ENCODE measurements at places on chromosomes 5 and 9. TPM values are rescaled to one million over a fixed set of nuclear protein-coding genes. Genes with fewer than 3 reads are reported as not detected.

GRCh38 chr5:102289251-102289899 is 6.7 kb downstream of the SLCO4C1 start:
- H3K27ac ChIP-seq = no peak overlapping the region
- H3K36me3 ChIP-seq = no peaks in the 10 kb centered on the region
- no peak for DNase-seq

GRCh38 chr5:109678447-109678846 is 11.3 kb upstream of the MAN2A1 start:
- no peak for DNase-seq
- no peak overlapping the region for H3K27ac ChIP-seq
- H3K4me1 ChIP-seq = no peaks in the 10 kb centered on the region
- H3K4me3 ChIP-seq = no peak overlapping the region

DNA sequence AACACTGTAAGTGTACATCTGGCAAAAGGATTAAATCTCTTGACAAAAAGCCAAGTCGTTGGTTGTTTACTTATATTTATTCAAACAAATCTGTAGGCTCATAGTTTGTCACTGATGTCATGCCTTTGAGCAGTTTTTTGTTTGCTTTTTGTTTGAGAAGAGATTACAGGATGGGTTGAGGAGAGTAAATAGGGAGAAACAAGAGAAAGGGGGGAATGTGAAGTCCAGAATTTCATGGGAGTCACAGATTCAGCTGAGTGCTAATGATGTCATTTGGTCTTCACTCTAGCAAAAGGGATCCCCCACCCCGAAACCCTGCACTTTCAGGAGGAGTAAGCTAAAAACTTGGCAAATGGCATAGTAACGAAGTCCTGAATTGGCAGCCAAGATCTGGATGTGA is 337.4 kb downstream of the GLIS3 start:
- no peak overlapping the region for H3K4me3 ChIP-seq
- no peaks in the 10 kb centered on the region for H3K36me3 ChIP-seq
- H3K27me3 ChIP-seq = no peaks in the 10 kb centered on the region
- peaks cover 10% of the 10 kb centered on the region for H3K4me1 ChIP-seq
- no peak overlapping the region for H3K27ac ChIP-seq
- no peak for DNase-seq

The KCNN2 gene
- total RNA-seq = 2.5 TPM

DNA sequence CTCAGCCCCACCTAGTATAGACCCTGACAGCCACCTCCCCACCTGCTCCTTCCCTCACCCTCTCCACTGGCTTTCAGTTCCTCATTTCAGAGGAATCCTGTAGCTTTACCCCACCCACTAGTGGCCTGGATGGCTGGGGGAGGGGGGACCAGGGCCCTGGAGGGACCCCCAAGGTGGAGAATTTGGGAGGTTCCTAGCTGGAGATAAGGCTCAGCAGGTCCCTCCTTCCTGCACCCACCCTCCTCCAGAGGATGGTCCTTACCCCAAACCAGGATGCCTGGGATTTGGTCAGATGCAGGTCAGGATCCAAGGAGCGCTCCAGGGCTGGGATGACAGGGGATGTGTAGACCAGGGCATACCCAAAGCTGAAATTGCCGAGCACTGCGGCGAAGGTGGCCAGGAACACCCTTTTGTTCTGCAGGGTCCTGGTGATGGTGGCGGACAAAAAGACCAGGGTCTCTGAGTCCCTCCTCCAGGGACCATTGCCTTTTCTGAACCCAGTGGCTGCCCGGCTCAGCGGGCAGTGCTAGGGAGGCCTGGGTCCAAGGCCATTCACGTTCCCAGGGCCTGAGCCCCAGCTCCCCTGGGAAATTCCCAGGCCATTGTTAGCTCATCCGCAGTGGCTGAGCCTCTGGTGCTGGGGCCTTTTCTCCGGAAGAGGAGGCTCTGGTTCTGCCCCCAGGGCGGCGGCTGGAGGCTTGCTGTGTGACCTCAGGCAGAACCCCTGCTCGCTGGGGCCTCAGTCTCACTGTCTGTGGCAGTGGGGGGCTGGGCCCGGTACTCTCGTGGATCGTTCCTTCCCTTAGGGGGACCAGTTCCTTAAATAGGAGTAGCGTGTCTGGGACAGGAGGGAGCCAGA is 678 bp downstream of the SLC2A6 start:
- no peaks in the 10 kb centered on the region for H3K36me3 ChIP-seq
- no peak overlapping the region for H3K27ac ChIP-seq
- peaks cover 13% of the 10 kb centered on the region for H3K4me1 ChIP-seq
- peaks cover 3% of the 10 kb centered on the region for H3K27me3 ChIP-seq
- H3K4me3 ChIP-seq = peak overlapping the region; percentile 41

DNA sequence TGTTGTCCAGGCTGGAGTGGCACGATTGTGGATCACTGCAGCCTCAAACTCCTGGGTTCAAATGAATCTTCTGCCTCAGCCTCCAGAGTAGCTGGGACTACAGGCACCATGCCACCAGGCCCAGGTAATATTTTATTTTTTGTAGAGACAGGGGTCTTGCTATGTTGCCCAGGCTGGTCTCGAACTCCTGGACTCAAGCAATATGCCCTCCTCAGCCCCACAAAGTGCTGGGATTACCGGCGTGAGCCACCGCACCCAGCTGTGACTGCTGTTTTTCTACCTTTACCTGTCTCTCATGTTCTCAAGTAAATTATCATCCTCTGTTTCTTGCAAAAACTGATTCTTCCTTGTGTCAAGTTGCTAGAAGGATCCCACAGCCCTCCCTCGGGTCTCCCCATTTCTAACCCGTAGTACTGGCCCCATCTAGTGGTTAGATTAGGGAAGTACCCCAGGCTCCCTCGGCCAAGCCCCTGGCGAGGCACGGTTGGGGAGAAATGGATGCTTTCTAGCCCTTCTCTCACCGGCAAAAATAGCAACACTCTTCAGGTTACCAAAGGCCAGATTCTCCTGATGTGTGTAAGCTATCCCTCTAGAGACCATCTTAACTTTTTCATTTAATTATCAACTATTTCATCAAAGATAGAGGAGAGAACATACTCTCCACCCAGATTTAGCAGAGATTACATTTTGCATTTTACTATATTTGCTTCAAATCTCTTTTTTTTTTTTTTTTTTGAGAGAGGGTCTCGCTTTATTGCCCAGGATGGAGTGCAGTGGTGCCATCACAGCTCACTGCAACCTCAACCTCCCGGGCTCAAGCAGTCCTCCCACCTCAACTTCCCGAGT is 19.2 kb upstream of the TOR1B start:
- H3K4me1 ChIP-seq = no peaks in the 10 kb centered on the region
- DNase-seq = peak; percentile 85
- no peaks in the 10 kb centered on the region for H3K36me3 ChIP-seq
- no peak overlapping the region for H3K27ac ChIP-seq
- no peaks in the 10 kb centered on the region for H3K27me3 ChIP-seq
- H3K4me3 ChIP-seq = no peak overlapping the region

DNA sequence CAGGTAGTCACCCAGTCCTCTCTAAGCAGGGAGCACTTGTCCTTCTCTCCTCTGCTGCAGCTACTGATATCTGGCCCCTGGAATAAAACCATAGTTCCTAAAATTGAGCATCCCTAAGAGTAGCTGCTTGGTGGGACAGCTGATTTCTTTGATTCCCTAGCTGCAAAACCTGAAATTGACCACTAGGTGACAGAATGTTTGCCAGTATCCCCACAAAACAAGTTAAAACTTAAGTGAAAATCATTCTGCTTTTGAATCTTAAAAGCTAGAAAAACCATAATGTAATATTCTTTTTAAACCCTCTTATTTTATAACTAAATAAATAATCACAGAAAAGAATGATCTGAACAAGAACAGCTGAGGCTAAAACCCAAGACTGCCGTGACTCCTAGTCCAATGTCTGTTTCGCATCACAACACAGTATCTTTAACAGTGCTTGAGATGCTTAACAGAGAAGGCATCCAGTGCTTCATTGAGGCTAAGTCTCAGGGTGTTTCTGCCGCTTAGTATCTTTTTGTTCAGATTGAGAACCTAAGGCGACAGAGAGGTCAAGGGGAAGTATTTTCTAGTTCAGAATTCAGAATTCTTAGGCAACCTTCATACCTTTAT is 24.4 kb upstream of the TAL2 start:
- H3K27me3 ChIP-seq = no peaks in the 10 kb centered on the region
- H3K4me3 ChIP-seq = no peak overlapping the region
- no peaks in the 10 kb centered on the region for H3K4me1 ChIP-seq
- no peak overlapping the region for H3K27ac ChIP-seq

- no peaks in the 10 kb centered on the region for H3K4me1 ChIP-seq
- no peaks in the 10 kb centered on the region for H3K36me3 ChIP-seq
- no peak overlapping the region for H3K27ac ChIP-seq
- H3K4me3 ChIP-seq = no peak overlapping the region
- H3K27me3 ChIP-seq = no peaks in the 10 kb centered on the region
Measured at GRCh38 chr5:31090467-31090866, 103.0 kb upstream of the CDH6 start.

GRCh38 chr9:112194969-112195431 is 19.9 kb upstream of the SUSD1 start:
- DNase-seq = no peak
- H3K27me3 ChIP-seq = no peaks in the 10 kb centered on the region
- H3K4me1 ChIP-seq = no peaks in the 10 kb centered on the region

DNA sequence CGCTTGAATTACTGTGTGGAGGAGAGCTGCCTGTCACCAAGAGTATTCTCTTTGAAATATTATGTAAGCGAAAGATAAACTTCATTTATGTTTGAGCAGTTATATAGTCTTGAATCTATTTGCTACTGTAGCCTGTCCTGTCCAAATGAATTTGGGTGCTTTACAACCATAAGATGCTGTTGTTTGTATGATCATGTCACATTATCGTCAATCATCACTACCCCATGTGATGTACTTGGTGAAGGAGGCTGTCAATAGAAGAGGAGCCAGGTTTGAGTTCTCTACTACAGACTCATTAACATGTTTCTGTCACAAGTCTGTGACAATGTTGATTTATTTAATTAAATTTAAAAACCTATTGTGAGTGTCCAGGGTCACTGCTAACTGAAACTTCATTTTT is 403.3 kb upstream of the MEF2C start:
- H3K27me3 ChIP-seq = no peaks in the 10 kb centered on the region
- no peaks in the 10 kb centered on the region for H3K4me1 ChIP-seq
- no peak overlapping the region for H3K4me3 ChIP-seq
- H3K27ac ChIP-seq = no peak overlapping the region

DNA sequence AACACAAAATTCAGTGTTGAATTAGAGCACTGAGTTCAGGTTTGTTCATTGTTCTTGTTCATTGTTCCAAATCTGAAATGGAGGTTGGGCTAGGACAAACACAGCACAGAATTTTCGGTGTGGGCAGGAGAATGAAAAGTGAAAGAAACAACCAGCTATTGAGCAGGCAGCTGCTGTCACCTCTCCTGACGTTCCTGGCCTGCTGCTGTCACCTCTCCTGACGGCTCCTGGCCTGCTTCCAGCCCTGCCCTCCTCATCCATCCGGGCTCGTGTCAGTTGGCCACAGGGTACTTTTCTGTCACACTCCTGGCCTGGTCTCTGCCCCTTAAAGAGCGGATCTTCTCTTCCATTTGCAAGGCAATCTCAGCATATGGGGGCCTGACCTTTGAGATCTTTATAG is 45.2 kb upstream of the CKMT2 start:
- H3K4me3 ChIP-seq = no peak overlapping the region
- no peaks in the 10 kb centered on the region for H3K27me3 ChIP-seq
- H3K36me3 ChIP-seq = no peaks in the 10 kb centered on the region
- no peak overlapping the region for H3K27ac ChIP-seq

The DMGDH gene
- total RNA-seq = 1.1 TPM

- no peak overlapping the region for H3K27ac ChIP-seq
- no peaks in the 10 kb centered on the region for H3K4me1 ChIP-seq
- H3K27me3 ChIP-seq = peaks cover 4% of the 10 kb centered on the region
- no peak overlapping the region for H3K4me3 ChIP-seq
- DNase-seq = no peak
- H3K36me3 ChIP-seq = no peaks in the 10 kb centered on the region
Measured at GRCh38 chr5:178516504-178517235, 73.5 kb downstream of the COL23A1 start.

The DENND1A gene
- total RNA-seq = 15.8 TPM

GRCh38 chr9:136021872-136022681 is 60.9 kb upstream of the UBAC1 start:
- H3K27ac ChIP-seq = no peak overlapping the region
- H3K4me3 ChIP-seq = no peak overlapping the region
- no peaks in the 10 kb centered on the region for H3K36me3 ChIP-seq
- no peaks in the 10 kb centered on the region for H3K27me3 ChIP-seq
- peak; percentile 72 for DNase-seq
